ENCODE measurements at places on chromosomes 5 and 9.

DNA sequence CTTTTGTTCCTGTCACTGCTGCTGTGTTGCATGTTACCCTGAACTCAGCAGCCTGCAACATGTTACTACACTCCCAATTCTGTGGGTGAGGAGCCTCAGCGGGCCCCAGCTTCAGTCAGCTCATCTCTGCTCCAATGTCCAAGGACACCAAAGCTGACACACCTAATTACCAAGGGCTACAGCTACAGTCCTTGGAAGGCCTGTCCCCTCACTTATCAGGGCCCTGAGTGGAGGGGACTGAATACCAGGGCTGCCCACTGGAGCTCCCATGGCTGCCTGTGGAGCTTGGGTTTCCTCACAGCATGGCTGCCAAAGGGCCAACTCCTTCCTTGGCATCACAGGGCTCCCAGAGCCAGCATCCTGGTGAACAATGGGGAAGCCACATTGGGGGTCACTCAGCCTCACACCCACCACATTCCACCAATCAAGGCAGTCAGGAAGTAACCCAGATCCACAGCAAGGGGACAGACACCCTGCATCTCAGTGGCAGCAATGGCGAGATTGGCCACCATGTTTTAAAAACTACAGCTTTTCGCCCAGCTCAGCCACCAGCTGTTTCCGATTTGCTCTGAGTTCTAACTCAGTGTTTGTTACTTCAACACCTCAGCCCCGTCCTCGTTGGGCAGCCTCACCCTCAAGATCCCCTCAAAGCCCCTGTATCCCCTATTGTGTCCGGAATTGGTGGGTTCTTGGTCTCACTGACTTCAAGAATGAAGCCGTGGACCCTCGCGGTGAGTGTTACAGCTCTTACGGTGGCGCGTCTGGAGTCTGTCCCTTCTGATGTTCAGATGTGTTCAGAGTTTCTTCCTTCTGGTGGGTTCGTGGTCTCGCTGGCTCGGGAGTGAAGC lies 18.9 kb downstream of the SEMA4D start:
- no peak for DNase-seq

DNA sequence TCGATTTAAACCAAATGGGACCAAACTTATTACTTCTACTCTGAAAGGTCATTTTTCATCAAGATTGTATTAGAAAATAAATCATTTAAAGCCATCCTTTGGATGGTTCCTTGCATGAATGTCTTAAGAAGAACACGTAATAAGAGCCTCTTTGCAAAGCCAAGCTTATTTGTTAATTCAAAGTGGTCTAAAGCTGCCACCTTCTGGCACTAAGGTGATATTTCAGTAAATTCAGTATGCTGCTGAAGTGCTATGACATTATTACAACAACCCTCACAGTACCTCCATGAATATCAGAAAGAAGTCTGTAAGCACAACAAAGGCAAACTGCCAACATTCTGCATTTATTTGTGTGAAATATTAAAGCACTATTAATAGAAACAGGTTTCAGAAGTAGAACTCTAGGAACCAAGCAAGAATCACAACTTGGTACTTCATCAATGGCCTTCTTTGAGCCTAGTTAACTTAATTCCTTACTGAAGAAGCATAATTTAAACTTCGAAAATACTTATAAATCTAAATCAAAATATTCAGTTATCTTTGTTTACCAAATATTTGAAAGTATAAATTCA lies 53.1 kb upstream of the TYRP1 start:
- DNase-seq, result no peak

DNA sequence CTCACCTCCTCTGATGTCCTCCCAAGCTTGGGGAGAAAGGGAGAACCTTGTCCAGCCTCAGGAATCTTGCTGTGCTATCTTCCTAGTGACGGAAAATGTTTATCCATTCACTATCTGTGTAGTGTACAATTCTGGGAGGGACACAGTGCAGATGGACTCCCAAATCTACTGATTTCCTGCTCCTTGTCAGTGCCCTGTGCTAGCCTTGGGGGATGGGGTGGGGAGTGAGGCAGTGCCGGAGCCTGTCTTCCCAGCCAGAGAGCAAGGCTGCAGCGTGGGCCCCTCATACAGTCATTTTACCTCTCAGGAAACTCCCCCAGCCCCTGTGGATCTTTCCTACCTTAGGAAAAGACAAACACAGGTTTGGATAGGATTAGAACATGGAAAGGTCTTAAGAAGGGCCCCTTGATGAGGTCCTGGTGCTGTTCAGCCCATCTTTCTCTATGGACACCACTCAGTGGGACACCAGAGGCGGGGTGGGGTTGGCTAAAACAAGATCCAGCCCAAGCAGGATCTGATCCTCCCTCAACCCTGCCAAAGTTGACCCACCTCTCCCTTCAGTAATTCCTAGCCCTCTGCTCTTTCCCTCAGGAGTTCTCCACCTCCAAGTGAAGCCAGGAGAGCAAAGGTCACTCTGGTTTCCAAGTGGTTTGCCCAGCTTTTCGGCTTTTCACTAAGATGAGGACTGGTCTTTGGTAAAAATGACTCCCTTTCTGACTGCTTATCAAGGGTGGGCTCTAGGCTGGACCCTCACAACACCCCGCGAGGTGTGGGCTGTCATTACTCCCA lies 3.4 kb downstream of the DOLK start:
- DNase-seq, result no peak

DNA sequence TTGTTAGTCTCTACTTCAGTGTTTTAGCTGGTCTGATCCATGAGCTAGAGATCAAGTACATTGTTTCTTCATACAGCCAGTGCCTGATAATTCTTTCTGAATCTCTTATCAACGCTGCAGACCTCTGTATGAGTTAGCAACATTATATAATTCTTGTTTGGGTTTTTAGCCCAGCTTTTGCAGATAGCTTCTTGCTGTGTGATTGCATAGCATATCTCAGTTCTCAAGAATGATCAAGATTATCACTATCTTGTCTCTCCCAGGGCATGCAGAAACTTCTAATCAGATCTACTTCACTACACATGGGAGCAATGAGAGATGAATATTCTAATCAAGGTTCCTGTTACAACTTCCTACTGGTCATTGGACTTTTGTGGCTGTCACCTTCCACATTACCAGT lies 158.3 kb downstream of the FAM174A start:
- no peak for DNase-seq

- no peak for DNase-seq
Observed at GRCh38 chr5:83654427-83654994, 66.1 kb downstream of the HAPLN1 start.

- no peak for DNase-seq
Observed at GRCh38 chr5:131550606-131551005, 84.4 kb downstream of the RAPGEF6 start.

- DNase-seq, result no peak
Observed at GRCh38 chr5:149162401-149163084, 21.2 kb downstream of the ABLIM3 start.

- no peak for DNase-seq
Observed at GRCh38 chr9:134847752-134848432, 32.7 kb upstream of the FCN2 start.

DNA sequence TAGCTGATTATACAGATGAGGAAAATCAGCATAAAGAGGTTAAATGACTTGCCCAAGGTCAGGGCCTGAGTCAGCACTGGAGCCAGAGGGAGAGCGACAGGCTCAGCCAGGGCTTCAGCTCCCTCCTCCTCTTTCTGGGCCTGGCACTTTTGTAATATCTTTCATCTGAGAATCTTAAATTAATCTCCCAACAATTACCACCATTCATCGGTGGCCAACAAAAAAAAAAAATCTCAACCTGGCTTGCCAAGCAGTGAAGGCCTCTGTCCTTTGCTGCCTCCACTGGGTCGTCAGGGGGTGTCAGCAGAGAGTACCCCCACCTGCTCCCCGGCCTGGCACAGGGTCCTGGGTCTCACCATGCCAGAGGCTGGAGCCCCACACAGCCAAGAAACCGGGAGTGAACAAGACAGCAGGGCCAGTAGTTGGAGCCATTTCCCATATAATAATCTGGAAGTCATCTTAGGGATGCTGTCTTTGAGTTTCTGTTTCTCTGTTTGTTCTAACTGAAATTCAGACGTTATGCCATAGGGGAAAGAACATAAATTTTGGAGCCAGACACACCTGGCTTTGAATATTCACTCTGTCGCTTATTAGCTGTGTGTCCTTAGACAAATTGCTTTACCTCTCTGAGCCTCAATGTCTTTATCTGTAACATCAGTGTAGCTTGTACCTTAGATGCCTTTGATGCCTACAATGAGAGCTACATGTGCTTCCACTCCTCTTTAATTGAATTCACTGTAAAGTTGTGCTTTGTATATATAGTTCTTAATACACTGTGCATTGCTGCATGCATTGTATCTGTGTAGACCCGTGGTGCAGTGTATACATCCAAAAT lies 299.9 kb upstream of the MSX2 start:
- no peak for DNase-seq
